ENCODE measurements at places on chromosomes 2 and 18.
A peak's percentile ranks its signal among the peaks of the same experiment; 100 is the strongest.

DNA sequence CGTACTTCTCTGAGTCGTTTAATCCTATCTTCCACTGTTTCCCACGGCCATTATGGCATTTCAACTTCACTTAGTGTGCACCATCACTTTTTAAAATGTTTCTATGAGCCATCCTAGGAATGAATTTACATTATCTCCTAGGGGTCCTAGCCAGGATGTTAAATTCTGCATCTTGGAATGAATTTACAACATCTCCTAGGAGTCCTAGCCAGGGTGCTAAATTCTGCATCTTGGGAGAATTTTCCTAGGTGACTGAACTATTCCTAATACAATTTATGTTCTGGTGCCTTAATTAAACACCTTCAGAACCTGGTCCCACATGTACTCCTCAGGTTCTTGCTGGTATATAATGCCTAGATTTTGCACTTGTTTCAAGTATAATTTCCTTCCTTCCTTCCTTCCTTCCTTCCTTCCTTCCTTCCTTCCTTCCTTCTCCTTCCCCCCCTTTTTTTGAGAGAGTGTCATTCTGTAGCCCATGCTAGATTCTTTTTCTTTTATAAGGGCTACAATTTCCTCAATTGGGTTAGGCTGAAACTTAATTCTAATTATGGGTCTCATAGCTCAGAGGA, 72.1 kb downstream of the TBR1 start:
- DNase-seq, result no peak

GRCh38 chr2:169928463-169928864, 101.2 kb downstream of the UBR3 start:
- DNase-seq, result peak; percentile 6

GRCh38 chr2:200962811-200963123, 693 bp downstream of the ORC2 start:
- no peak for DNase-seq

GRCh38 chr2:17912266-17912691, 33.8 kb downstream of the KCNS3 start:
- DNase-seq, result no peak

DNA sequence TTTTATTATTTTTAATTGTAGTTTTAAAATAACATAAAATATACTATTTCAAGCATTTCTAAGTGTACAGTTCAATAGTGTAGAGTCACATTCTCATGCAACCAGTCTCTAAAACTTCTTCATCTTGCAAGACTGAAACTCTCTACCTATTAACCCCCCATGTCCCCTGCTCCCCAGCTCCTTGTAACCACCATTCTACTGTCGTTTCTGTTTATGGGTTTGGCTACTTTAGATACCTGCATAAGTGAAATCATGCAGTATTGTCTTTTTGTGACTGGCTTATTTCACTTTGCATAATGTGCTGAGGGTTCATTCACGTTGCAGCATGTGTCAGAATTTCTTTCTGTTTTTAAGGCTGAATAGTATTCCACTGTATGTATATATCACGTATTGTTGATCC, 139.4 kb downstream of the SMAD7 start:
- no peak for DNase-seq

DNA sequence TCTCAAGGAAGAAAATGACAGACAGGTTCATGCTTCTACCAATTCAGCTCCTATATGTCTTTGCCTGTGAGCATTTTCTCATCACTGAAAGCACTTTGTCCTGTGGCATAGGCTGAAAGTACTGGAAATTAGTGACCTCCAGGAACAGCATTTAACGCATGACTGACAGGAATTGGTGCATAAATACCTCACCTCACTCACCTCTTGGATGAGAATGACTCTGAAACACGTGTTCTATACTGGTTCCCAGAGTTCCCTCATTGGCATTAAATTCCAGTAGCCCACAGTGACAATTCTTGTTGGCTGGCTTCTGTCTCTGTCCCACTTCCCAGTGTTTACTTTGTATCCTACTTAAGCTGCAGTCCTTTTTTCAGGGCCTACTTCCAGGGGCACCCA, 83.4 kb upstream of the MAPRE2 start:
- DNase-seq, result no peak

DNA sequence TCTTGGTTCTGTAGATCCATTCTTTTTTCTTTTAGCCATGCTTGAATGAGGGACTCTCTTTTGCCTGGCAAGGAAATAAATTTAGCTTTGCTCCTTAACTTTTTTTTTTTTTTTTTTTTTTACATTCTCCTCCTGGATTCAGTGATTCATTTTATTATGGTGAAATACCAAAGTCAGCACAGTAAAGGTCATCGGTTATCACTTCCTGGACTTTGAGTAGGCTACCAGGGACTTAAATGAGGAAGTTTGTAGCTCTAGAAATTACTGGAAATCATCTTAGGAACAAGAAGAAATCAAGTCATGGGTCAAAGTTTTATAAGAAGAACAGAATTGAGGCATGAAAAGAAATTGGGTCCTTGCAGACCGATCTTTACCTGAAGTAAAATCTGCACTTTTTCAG, 75.0 kb downstream of the SOCS6 start:
- peak; percentile 38 for DNase-seq

- no peak for DNase-seq
Observed at GRCh38 chr18:51133580-51134160, 63.8 kb downstream of the MEX3C start.

DNA sequence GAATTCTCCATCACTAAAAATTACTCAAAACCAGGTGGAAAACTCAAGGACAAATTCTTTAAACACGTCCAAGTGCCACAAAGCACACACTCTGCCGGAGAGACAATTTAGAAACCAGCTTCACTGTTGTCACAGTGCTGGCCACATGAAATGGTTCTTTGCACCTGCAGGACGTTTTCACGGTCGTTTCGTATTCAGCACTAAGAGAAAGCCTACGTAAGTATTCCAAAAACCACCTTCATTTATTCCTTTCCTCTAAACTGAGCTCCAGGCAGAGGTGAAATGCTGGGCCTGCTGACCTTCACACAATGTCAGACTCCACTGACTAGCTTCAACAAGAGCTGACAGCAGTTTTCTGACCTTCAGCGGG, 680 bp downstream of the ATP5F1A start:
- no peak for DNase-seq

GRCh38 chr18:50630895-50631294, 71.0 kb downstream of the MAPK4 start:
- no peak for DNase-seq

DNA sequence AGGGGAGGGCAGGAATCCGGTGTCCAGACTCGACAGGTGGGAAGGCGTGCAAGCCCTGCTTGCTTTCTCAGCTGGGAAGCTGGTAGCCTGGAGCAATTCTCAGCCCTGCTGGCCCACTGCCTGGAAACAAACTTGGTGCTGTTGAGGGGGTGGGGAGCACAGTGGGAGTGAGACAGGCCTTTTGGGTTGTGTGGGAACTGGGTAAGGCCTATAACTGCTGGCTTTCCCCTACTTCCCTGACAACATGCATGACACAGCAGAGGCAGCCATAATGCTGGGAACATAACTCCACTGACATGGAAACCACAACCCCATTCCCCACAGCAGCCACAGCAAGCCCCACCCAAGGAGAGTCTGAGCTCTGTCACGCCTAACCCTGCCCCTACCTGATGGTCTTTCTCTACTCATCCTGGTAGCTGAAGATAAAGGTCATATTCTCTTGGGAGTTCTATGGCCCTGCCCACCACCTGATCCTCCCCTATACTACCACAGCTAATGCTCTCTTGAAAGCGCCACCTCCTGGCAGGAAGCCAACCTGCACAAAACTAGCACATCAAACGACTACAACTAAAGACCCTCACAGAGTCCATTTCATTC, 122.9 kb upstream of the ACVR1C start:
- DNase-seq, result no peak

DNA sequence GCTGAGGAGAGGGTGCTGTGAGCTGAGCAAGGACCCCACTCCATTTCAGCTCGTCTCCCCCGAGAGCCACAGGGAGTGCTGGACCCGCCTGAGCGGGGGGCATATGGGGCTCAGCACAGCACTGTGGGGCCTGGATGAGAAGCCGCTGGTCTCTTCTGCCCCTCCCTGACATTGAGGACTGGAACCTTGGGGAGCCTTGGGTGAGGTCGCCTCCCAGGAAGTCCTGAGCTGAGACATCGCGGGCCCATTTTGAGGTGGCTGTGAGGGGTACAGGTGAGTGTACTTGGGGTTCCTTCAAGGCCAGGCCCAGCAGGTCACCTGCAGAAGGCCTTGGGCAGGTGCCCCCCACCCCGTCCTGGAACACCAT, 3.1 kb upstream of the AQP12A start:
- no peak for DNase-seq

Data from AG08395 (cell line).